ENCODE measurements at places on chromosomes 2 and 18. TPM values are rescaled to one million over a fixed set of nuclear protein-coding genes. Genes with fewer than 3 reads are reported as not detected.

Gene GALR1
- not detected for total RNA-seq

GRCh38 chr2:158918452-158918851 is 50.0 kb upstream of the TANC1 start:
- no peak for DNase-seq

DNA sequence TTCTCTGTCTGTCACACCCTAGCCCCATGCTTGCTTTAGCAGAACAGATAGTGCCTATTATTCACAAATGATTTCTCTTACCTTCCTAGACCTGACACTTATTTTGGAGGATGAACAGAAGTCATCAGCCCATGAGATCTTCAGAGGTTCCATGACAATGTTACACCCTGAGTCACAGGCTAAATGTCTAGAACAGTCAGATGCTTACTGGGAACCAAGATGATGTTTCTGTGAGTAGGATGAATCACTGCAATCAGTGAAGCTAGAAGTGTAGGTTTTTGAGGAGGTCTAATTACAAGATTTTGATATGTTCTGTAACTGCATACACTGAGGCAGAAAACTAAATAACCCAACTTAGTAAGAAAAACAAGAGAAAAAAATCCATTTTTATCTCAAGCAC is 123.0 kb upstream of the THUMPD2 start:
- DNase-seq: no peak

Gene HOXD4
- total RNA-seq: not detected

Gene SP110
- 12.7 TPM for total RNA-seq

Gene MC4R
- not detected for total RNA-seq

Gene MALL
- not detected for total RNA-seq

Gene PAIP2B
- total RNA-seq: 0.03 TPM

GRCh38 chr2:83650161-83650560 is 808.9 kb downstream of the SUCLG1 start:
- no peak for DNase-seq
